SIG-M5 (cell line): ENCODE measurements at places on chromosomes 5 and 9.

DNA sequence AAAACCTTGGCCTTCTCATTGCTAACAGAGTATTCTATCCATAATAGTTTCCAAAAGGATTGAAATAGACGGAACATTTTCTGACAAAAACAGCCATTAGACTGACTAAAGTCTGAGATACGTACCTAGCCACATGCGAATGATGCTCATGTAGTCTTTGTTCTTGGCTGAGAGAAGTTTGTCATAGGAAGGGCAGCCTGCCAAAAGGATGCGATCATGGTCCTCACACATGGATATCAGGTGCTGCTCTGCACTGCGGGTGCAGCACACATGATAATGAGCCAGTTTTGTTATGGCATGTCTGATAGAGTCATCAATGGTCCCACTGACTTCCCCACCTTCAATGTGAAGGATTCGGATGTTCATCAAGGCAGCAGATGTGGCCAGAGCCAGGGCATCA is 12.3 kb downstream of the GNE start:
- DNase-seq = no peak

DNA sequence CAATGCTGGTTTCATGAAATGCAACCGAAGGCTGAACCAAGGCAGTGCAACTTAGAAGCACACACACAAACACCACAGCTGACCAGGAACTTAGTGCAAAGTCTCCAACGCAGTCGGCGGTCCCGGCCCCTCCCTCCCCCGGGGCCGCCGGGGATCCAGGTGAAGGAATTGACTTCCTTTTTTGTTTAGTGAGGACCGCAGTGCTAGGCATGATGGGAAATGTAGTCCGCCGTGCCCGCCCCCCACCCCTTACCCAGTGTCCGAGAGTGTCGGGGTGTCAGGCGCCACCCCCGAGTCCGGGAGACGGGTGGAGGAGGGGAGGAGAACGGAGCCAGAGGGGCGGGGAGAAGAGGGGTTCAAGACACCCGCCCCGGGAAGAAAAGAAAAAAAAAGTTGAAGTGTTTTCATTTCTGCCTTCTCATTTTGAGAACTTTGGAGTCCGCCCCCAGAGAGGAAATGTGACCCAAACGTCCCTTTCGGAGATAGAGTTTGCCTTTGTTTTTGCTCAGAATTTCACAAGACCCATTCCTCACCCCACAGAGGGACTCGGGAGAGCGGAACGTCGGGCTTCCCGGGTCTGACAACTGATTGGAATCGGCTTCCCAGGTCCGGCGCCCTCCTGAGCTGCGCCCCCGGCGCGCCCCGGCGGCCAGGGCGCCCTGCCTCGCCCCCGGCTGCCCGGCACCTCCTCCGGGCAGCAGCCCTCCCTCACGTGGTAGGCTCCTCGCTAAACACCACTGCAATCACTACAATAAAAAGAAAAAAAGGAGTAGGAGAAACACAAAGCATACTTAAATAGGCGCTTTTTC is 2.0 kb downstream of the IER5L start:
- no peak for DNase-seq

DNA sequence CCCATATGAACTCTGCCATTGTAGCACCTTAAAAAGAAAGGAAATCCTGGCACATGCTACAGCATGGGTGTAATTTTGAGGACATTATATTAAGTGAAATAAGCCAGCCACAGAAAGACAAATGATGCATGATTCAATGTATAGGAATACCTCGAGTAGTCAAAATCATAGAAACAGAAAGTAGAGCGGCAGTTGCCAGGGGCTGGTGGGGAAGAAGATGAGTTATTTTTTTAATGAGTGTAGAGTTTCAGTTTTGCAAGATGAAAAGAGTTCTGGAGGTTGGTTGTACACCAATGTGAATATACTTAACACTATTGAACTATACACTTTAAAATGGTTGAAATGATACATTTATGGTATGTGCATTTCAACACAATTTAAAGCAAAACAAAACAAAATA is 133.0 kb downstream of the ZDHHC21 start:
- DNase-seq = no peak

DNA sequence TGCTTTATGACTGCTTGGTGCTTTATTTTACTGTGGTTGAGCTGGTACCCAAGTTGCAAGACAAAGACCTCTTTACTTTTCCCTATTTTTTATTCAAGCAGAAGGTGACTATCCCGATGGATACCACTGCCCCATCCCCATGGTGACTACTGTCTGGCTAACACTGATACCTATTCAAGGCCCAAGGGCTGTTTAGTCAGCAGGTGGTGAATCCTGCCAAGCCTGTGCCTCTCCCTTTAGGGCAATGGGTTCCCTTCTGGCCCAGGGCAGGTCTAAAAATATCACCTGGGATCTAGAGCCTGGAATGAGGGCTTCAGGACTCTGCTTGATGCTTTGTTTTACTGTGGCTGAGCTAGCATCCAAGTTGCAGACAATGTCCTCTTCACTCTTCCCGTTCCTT is 510.0 kb upstream of the GRAMD2B start:
- no peak for DNase-seq
